ENCODE measurements at places on chromosomes 7 and 10. TPM values are rescaled to one million over a fixed set of nuclear protein-coding genes. Genes with fewer than 3 reads are reported as not detected.

DNA sequence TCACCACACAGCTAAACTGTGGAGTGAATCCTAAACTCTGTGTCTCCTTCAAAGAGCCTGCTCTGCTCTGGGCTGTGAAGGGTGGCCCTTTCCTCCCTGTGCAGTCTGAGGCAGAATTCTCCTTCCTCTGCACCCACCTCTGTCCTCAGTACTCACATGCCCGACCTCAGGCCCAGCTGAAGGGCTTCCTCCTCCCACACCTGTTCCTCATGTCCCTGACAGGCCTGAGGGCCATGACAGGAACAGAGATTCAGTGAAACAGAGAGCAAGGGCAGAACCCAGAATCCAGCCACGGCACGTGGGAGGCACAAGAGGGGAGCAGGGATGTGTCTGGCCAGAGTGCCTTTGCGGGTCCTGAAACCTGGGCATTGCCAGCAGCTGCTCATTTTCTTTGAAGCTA, 13.9 kb downstream of the CREB3L2 start:
- no peaks in the 10 kb centered on the region for H3K27me3 ChIP-seq
- H3K36me3 ChIP-seq, result no peaks in the 10 kb centered on the region
- peaks cover 20% of the 10 kb centered on the region for H3K4me1 ChIP-seq
- no peak overlapping the region for H3K27ac ChIP-seq
- no peak for DNase-seq

- H3K27me3 ChIP-seq, result no peaks in the 10 kb centered on the region
- H3K4me1 ChIP-seq, result no peaks in the 10 kb centered on the region
- H3K36me3 ChIP-seq, result no peaks in the 10 kb centered on the region
- no peak overlapping the region for H3K27ac ChIP-seq
- DNase-seq, result no peak
Observed at GRCh38 chr7:73433924-73434700, 534 bp downstream of the FZD9 start.

DNA sequence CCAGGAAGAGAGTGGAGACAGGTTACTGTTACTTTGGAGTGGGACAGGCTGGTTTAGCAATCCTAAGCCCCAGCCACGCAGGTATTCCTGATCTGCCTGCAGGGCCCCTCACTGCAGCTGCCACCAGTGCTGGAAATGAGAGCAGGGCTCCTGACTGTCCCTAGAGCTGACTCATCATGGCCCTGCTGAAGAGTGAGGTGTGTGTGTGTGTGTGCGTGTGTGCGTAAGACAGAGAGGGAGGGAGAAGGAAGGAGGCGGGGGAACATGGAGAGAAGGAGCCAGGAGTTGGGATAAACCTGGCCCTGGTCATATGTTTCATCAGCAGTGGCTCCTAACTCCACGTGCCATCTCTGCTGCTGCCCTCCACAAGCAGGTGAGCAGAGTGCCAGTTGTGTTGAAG, 3.6 kb downstream of the FOXI2 start:
- no peak overlapping the region for H3K27ac ChIP-seq
- H3K36me3 ChIP-seq, result peaks cover 2% of the 10 kb centered on the region
- H3K27me3 ChIP-seq, result peaks cover 11% of the 10 kb centered on the region
- no peak for DNase-seq

PON1 gene
- total RNA-seq, result not detected

ADAM22 gene
- total RNA-seq, result 3.0 TPM

DNA sequence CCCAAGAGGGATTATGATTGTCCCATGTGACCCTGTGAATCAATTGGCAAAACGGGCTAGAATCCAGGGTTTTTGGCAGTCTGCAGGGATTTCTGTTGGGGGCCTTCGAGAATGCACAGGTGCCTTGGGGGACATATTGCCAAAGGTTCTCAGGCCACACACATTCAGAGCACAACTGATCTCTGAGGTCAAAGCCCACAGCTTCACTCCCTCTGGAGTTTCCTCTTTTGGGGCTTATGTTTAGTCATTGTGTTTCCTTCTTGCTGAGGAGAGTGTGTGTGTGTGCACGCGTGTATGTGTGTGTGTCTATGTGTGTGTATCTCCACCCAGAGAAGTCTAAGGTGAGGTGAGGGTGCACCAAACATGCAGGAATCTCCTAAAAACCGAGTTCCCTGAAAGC, 8.8 kb downstream of the PPIF start:
- DNase-seq, result no peak
- H3K4me1 ChIP-seq, result peaks cover 19% of the 10 kb centered on the region
- no peak overlapping the region for H3K4me3 ChIP-seq

DNA sequence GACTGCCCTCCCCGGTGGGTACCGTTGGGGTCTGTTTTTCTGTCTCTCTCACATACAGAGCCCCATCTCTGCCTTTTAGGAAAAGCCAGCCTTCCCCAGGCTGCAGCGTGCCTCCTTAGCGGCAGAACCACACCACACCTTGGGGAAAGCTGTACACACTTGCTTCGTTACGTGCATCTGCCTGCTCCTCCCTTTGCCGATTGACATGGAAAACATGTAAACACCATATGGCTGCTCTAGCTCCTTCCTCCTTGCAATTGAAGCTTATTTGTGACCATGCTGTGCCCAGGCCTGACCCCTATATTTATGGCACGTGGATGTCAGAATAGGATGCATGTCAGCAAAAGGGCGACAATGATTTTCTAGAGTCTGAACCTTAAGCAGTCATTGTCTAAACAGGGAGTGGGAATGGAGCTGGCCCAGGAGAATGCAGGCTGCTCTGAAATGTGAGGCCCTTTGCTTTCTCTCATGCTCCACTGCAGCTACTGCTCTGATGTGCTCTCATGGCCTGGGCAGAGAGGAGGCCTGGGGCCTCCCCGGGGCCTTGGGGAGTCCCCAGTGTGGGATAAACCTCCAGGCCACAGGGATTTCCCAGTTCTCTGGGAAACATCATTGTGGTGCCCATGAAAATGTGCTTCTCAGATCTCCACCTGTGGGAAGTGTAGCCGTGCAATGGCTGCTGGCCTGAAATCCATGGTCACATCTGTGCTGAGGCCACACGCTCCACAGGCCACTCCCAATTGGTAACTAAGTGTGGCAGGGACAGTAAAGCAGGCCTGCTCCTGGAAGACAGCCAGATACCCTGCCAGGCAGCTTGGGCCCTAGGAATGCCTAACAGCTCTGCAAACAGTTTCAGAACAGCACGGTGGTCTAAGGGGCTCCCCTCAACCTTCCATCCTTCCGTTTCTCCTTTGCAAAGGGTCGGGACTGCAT, 18.6 kb downstream of the PDE6C start:
- peaks cover 41% of the 10 kb centered on the region for H3K27me3 ChIP-seq
- H3K27ac ChIP-seq, result no peak overlapping the region
- H3K4me3 ChIP-seq, result no peak overlapping the region
- H3K36me3 ChIP-seq, result no peaks in the 10 kb centered on the region

- peak overlapping the region; percentile 82 for H3K4me3 ChIP-seq
- H3K36me3 ChIP-seq, result peaks cover 11% of the 10 kb centered on the region
- peaks cover 38% of the 10 kb centered on the region for H3K4me1 ChIP-seq
Observed at GRCh38 chr7:139635526-139636302, 112.2 kb downstream of the CLEC2L start.

- DNase-seq, result peak; percentile 31
- peak overlapping the region; percentile 94 for H3K4me3 ChIP-seq
- no peaks in the 10 kb centered on the region for H3K27me3 ChIP-seq
- H3K27ac ChIP-seq, result peak overlapping the region; percentile 94
- H3K4me1 ChIP-seq, result peaks cover 75% of the 10 kb centered on the region
Observed at GRCh38 chr7:43648473-43649406, 65.8 kb downstream of the STK17A start.

WDR86 gene
- total RNA-seq, result 24.4 TPM

GDF2 gene
- total RNA-seq, result not detected

SRI gene
- total RNA-seq, result 65.8 TPM

GRCh38 chr7:42939457-42940240, 7.5 kb downstream of the MRPL32 start:
- no peaks in the 10 kb centered on the region for H3K27me3 ChIP-seq
- DNase-seq, result no peak
- H3K36me3 ChIP-seq, result peaks cover 14% of the 10 kb centered on the region
- peaks cover 15% of the 10 kb centered on the region for H3K4me1 ChIP-seq
- no peak overlapping the region for H3K4me3 ChIP-seq
